ENCODE measurements at places on chromosomes 11 and 22.

DNA sequence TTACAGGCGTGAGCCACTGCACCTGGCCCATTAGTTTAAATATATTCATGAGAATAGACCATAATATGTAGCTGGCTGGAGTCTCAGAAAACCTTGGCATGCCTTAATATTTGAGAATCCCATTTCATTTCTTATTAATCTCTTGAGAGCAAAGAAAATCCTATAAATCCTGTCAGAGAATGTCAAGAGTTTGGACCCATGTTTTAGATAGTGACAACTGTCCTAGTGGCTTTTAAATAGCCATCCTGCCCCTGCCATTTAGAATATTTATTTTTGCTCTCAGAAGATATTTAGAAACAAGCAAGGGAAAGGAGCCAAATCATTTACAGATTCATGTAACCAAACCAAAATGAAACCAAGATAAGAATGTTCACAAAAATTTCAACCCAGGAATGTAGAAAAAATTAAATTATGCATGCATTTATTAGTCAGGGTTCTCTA, 107.2 kb downstream of the SWAP70 start:
- DNase-seq: no peak

DNA sequence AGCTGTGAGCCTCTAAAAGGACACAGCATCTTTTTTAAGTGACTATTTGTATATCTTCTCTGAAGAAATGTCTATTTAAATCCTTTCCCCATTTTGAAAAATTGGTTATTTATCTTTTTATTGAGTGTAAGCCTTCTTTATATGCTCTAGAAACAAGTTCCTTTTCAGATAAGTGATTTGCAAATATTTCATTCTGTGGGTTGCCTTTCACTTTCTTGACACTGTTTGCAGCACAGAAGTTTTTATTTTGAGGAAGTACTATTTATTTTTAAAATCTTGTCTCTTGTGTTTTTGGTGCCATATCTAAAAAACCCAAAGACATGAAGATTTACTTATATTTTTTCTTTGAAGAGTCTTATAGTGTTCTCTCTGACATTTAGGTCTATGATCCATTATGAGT, 40.1 kb upstream of the LYVE1 start:
- DNase-seq: no peak

GRCh38 chr11:57248780-57249383, 11.8 kb upstream of the APLNR start:
- peak; percentile 72 for DNase-seq

GRCh38 chr22:31575190-31575589, 78.9 kb downstream of the SFI1 start:
- DNase-seq: no peak

DNA sequence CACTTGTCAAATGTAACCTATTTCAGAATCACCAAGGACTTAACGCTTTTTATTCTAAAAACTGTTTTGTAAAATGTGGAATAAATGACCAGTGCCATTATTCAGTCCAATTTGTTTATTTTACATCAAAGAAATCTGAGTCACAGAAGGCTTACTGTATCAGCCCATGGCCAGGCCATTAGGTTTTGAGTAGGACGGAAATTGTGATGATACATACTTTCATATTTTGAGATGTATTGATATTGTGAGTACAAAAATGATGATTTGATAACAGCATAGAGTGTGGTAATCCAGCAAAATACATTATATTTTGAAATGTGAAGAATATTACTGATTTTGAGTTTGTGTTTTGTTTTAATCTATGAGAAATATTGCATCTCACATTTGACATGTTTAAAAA, 81.1 kb downstream of the PIWIL3 start:
- DNase-seq: no peak

- DNase-seq: no peak
Measured at GRCh38 chr11:76214968-76215548, 8.8 kb upstream of the WNT11 start.

DNA sequence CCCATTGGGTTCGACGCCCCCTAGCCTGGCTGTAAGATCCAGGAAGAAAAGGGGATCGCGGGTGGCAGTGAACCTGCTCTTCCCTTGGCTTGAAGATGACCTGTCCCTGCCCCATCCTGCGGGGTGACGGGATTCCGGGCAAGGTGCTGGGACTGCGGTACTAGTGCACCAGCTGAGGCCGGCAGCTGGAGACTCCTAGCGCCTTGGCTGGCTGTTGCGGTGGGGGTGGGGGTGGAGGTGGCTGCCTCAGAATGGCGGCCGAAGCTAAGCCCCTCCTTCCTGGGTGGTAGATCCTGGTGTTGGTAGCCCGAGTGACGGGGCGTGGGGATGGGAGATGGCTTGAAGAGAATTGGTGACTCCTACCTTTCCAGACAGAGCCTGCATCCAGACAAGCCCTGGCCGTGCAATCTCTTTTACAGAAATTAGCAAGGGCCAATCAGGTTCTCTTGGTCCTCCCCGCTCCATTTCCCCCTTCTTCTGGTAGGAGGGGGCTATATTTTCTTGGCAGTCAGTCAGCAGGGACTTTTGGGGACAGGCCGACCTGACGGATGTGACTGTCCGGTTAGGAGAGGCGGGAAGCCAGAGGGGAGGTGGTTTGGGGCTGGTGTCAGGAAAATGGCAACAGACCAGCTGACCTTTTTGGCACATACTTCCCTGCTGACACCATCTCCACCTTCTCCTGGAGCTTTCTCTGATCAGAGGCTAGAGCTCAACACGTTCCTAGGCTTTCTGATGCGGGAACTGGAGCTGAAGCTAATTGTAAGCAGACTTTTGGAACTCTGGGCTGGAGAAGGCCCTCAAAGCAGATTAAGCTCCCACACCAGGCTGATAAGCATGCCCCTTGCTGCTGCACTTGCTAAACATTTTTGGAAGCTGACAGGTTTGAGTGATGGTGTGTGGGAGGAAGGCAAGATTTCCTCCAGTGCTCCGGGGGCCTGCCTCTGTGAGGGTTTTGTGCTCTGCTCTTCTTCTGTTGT, 2.0 kb downstream of the NAV2 start:
- DNase-seq: peak; percentile 86

- DNase-seq: no peak
Measured at GRCh38 chr11:72534371-72535193, 100.3 kb upstream of the CLPB start.

- DNase-seq: no peak
Measured at GRCh38 chr11:75780888-75781287, 12.3 kb downstream of the DGAT2 start.

DNA sequence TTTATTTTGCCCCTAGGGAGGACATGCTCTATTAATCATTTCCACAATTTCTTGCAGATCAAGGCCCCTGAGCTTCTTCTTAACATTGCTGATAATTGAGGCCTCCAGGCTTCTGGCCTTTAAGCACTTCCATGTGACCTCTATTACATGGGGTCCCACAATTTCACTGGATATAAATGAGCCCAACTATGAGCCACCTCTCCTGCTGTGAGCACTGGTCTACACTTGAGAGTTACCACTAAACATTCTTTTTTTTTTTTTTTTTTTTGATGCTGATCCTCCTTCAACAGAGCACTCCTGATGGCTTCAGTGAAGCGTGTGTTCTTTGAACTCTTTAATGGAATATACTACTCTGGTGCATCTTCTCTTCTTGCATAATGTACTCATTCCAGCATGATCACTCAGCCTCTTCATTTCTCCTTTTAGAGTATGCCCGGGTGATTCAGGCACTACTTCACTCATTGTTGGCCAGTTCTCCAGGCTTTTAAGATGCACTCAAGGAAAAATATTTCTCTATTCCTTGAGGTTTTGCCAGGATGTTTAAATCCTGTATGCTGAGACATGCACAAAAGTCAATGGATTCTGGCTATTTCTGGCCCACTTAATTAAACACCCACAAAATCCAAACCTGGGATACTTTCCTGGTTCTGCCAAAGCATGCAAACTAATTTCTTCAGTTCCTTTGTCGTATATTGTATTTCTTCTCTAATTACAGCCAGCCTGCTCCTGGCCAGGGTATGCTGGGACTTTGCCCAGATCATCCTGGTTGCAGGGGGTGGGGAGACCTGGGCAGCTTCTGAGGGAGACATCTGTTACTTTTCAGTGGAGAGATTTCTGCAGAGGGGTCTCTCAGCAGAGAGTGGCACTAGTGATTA, 257.8 kb upstream of the LUZP2 start:
- DNase-seq: no peak

GRCh38 chr11:125287491-125288210, 123.1 kb downstream of the PKNOX2 start:
- no peak for DNase-seq

GRCh38 chr11:6646071-6646470, 9.5 kb downstream of the DCHS1 start:
- no peak for DNase-seq

All from left lobe of liver (tissue), 2 donors.